NCI-H460 (cell line): ENCODE measurements at places on chromosomes 6 and 20.

DNA sequence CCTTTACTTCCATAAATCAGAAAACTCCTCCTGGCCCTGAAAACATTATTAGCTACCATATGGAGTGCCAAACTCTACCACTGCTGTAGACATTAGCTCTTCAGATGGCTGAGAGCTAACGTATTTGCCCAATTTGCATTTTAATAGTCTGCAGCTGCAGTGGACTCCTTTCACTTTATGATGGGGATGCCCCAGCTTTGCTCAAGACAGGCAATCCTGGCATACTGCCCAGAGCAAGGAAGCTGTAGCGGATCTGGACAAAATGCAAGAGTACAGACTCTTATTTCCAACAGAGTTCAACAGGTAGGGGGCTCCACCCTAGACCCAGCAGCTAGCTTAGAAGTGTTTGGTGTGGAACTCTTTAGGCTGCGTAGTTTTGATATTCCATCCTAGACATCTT is 246.7 kb downstream of the FOXC1 start:
- no peak for DNase-seq

- DNase-seq: no peak
Observed at GRCh38 chr20:24638591-24639548, 169.4 kb downstream of the SYNDIG1 start.

DNA sequence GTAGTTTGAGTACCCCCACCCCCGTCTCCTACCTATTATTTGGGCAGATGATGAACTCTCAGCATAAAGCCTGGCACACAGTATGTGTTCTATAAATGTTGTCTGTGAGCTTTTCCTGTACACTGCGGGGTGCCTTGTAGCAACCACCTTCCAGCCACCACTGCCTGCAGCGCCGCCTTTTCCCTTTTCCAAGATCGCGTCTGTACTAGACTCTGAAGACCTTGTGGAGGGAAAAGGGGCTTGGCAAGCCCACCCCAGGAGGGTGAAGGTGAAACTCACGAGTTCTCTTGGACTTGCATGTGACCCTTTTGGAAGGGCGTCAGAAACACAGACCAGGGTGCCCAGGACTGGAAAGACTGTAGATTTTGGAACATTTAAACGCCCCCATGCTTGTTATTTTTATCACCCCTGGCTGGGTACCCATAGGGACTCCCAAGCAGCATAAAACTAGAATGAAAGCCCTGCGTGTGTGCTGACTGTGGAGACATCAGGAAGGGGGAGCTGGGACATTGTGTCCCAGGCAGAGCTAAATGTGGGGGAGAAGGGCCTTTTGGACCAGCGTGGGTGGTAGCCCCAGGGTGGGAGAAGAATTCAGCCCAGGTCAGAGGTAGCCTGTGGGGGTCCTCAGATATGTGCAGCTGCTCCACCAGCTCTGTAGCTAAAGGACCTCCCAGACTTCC is 8.3 kb downstream of the BAK1 start:
- DNase-seq: no peak

DNA sequence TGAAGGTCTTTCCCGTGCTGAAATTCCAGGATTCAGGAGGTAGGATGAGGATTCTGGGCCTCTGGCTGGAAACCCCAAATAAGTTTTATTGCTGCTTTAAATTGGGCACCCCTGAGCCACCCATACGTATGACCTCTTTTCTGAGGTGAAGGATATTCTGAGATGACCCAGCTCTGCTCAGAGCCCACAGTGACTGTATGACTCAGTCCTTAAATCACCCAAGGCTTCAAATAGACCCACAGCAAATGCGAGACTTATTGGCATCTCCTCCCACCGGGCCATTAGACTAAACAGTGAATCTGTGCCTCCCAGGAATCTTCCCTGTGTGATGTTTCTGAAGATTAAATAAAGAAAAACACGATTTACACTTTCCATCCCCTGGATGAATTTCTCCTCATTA is 9.5 kb downstream of the SIRPG start:
- no peak for DNase-seq

- no peak for DNase-seq
Observed at GRCh38 chr20:49230021-49230420, 10.8 kb downstream of the DDX27 start.

GRCh38 chr6:63742060-63742459 is 106.5 kb downstream of the PHF3 start:
- no peak for DNase-seq

GRCh38 chr6:158081657-158081935 is 86.5 kb downstream of the SERAC1 start:
- no peak for DNase-seq

GRCh38 chr6:126054258-126054702 is 67.9 kb downstream of the TRMT11 start:
- DNase-seq: no peak

GRCh38 chr6:96963809-96964208 is 39.3 kb downstream of the KLHL32 start:
- no peak for DNase-seq

GRCh38 chr6:159681191-159681880 is 11.7 kb downstream of the SOD2 start:
- DNase-seq: no peak

- no peak for DNase-seq
Observed at GRCh38 chr6:52877168-52877567, 32.3 kb downstream of the GSTA3 start.

DNA sequence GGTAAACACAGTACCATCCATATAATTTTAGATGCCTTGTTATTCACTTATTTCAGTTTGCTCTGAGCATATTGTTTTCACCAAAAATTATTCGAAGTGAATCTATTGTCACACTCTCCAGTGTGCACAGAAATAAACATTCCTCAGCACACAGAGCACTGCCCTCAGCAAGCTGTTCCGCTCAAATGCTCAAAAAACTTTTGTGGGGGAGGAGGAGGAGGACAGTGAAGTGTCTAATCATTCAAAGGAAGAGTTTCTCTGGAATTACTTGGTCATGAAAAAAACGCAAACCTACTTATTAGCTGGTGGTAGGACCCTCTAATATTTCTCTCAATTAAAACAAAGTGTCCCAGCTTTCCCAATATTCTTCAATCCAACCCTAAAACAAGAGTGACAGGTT is 88.3 kb downstream of the DTNBP1 start:
- no peak for DNase-seq

DNA sequence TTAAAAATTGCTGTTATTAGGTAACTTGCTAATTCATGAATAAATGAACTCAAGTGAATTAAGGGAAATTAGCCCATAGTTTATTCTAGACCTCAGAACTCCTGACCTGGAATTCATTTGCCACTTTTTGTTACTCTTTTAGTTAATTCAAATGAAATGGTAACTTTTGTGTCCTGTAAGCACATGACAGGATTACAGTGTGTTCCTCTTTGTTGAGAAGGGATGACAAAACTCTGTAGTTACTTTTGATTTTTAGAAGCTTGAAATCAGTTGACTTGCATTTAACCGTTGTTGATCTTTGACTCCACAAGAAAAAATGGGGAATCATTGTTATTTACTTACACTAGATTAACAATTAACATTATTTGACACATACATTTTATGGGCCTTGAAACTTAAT is 6.2 kb downstream of the SLC9A8 start:
- DNase-seq: no peak

DNA sequence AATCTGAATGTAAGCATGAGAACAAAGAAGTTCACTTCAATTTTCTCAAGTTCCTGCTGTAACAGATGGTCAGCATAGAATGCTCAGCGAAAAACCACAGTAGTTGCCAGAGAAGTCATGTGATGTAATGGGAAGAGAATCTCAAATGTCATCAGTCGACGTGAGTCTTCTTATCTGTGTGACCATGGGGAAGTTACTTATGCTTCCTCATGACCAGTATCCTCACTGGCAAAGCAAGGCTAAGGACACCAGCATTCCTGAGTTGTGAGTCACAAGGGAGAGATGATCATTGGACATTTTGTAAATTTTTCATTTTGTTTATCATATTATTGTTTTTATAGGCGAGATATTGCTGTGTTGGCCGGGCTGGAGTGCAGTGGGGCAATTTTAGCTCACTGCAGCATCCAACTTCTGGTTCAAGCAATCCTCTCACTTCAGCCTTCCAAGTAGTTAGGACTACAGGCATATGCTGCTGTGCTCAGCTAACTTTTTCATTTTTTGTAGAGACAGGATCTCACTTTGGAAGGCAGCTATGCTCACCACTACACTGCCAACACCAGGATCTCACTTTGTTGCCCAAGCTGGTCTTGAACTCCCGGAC is 21.9 kb downstream of the SGK1 start:
- DNase-seq: peak; percentile 75

DNA sequence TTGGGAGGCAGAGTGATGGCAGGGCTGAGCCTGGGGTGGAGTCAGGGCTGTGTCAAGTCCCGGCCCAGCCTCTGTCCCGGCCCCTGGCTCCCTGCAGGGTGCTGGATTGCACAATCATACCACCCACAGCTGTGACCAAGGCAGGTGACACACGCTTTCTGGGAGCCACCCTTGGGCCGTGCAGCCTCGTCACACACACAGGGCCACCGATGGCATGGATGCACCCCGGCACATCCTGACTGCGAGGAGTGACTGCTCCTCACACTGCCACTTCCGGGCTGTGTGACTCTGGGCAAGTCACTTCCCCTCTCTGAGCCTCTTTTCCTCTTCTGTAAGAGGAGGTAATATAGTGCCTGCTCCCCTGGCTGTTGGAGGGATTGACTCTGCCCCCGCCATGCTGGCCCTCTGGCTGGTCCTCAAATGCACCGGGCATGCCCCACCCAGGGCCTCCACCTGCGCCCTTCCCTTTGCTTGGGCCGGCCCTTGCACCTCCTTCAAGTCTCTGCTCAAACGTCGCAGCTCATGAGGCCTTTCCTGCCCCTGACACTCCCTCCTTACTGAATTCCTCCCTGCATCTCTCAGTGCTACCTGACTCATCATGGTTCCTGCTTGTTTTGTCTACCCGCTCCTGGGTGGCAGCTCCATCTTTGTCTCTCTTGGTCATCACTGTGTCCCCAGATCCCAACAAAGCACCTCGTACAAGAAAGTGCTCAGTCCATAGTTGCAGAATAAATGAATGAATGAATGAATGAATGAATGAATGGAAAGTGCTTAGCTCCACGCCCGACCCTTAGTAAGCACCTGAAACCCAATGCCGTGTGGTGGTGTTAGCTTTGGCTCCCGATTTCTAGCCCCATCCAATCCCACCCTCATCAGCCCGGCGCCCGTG is 93.5 kb downstream of the CEBPB start:
- DNase-seq: peak; percentile 38

DNA sequence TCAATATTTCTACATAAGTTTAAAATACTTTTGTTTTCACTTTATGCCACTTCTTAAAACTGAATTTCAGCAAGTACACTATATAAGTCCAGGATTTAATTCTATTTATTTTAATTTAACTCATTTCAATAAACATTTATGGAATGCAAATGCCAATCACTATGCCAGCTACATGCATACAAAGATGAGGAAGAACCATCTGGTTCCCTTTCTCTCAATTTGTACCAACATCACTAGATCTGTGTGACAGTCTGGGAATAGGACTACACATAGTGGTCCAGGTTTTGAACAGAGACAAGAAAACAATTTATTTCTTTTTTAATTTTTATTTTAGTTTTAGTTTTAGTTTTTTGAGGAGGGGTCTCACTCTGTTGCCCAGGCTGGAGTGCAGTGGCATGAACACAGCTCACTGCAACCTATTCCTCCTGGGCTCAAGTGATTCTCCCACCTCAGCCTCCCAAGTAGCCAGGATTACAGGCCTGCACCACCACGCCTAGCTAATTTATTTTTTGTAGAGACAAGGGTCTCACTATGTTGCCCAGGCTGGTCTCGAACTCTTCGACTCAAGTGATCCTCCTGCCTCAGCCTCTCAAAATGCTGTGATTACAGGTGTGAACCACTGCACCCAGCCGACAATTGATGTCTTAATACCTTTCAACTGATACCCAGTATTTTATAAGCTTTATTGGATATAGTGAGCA is 35.8 kb downstream of the TRIM27 start:
- no peak for DNase-seq

DNA sequence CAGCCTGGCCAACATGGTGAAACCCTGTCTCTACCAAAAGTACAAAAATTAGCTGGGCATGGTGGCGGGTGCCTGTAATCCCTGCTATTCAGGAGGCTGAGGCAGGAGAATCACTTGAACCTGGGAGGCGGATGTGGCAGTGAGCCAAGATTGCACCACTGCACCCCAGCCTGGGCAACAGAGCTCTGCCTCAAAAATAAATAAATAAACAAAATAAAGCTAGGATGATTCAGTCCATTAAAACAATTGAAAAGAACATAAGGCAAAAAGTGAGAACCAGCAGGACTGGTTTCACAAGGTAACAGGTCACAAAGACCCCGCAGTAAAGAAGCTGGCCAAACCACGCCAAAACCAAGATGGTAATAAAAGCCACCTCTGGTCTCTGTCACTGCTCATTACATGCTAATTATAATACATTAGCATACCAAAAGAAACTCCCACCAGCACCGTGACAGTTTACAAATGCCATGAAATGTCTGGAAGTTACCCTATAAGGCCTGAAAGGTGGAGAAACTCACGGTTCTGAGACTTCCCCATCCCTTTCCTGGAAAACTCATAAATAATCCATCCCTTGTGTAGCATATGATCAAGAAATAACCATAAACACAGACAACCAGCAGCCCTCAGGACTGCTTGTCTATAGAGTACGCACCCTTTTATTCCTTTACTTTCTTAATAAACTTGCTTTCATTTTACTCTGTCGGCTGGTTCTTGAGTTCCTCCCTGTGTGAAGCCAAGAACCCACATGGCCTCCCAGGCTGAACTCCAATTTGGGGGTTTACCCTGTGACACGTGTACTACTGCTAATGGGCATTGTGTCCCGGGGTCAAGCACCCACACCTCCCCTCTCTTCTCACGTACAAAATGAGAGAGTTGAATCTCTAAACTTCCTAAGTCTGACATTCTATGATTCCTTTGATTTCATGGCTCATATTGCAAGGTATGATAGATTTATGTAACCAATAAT is 10.2 kb downstream of the LAMA4 start:
- DNase-seq: no peak

GRCh38 chr20:6595704-6596103 is 171.8 kb upstream of the BMP2 start:
- DNase-seq: no peak

GRCh38 chr6:99330159-99330558 is 19.3 kb downstream of the FAXC start:
- peak; percentile 55 for DNase-seq

DNA sequence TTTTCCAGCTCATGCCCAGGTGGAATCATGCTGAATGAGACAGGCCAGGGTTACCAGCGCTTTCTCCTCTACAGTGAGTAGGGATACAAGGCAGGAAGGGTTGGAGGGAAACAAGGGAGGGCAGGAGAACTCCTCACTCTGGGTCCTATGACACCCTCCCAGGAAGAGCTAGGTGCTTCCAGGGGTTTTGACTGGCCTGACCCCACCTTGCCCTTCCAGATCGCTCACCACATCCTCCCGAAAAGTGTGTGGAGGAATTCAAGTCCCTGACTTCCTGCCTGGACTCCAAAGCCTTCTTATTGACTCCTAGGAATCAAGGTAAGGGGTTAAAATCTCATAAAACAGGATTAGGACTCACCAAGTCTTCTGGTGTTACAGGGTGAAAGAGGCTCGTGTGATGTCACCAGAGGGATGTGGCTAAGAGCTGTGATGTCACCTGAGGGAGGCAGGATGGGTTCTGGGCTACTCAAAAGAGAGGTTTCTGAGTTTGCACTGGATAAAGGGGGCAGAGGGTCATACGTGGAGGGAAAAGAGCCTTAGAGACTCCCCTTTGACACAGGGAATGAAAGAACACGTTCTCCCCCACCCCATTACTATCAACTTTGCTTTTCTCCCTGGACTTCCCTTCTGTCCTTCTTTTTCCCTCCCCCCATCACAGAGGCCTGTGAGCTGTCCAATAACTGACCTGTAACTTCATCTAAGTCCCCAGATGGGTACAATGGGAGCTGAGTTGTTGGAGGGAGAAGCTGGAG is 1.9 kb downstream of the APOM start:
- no peak for DNase-seq
